ENCODE measurements at places on chromosomes 12 and 14. TPM values are rescaled to one million over a fixed set of nuclear protein-coding genes. Genes with fewer than 3 reads are reported as not detected.

The TSHR gene
- 0.13 TPM for polyA plus RNA-seq

The PTPRO gene
- polyA plus RNA-seq, result 5.4 TPM

The ING4 gene
- polyA plus RNA-seq, result 45.3 TPM

The FAM181A gene
- not detected for polyA plus RNA-seq

The SLC17A8 gene
- polyA plus RNA-seq, result not detected

The GDF3 gene
- polyA plus RNA-seq, result not detected

GRCh38 chr12:130288691-130289090 lies 49.0 kb upstream of the PIWIL1 start:
- DNase-seq, result no peak

DNA sequence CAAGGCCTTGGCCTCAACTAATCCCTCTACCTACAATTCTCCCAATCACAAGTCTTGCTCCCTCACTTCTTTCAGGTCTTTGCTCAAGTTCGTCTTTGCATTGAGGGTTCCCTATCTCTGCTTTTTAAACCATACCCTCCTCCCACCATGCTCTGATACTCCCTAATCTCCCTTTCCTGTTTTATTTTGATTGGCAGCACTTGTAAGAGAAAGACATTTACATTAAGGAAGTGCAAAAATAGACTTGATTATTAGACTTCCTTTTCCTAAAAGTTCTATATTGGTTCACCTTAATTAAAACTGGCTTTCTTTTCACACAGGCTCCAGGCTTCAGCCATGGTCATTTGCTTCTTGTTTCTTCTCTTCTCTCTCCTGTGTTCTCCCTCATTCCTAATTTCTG lies 18.3 kb upstream of the WIF1 start:
- DNase-seq, result no peak

DNA sequence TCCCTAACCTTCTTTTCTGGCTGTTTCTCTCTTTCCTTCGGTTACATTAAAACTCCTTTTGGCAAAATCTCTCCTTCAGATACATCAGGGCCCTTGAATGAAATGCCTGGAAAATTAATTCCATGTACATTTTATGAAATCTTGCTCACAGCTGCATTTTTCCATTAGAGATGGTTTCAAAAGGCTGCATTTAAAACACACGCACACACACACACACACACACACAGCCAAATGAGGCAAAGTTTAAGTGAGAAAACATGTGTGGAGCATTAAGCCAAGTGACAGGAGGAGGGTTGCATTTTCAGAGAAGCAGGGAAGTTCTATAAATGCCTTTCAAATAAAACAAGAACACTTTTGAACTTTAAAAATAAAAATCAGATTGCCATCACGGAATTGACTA lies 216.4 kb downstream of the LRIG3 start:
- DNase-seq, result no peak

- no peak for DNase-seq
Measured at GRCh38 chr12:107560165-107560898, 125.3 kb upstream of the PWP1 start.

GRCh38 chr12:53049571-53050318 lies at the start of gene TNS2:
TSS of gene TNS2 (plus strand) at chr12:53050065. CDS start at chr12:53050186, 121 bp downstream.
- DNase-seq, result peak; percentile 88

Measured in aorta (tissue), 5 donors.